CD4-positive, alpha-beta T cell treated with Interferon gamma for 1 hour (primary cell): ENCODE measurements at places on chromosomes 2 and 18.

DNA sequence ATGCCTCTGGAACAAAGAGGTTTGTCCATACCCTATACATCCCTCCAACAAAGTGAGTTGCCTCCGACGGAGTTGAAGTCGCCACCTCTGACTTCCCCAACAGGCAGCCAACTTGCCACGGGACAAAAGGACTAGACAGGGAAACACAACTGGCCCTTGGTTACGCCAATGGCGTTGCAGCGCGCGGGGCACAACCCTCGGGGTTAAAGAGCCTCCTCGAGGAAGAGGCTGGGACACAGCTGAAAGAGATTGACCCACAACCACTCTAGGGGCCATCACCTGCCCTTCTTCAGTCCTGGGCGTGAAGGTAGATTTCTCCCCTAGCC lies 545 bp downstream of the GTF3C2 start:
- DNase-seq: no peak

DNA sequence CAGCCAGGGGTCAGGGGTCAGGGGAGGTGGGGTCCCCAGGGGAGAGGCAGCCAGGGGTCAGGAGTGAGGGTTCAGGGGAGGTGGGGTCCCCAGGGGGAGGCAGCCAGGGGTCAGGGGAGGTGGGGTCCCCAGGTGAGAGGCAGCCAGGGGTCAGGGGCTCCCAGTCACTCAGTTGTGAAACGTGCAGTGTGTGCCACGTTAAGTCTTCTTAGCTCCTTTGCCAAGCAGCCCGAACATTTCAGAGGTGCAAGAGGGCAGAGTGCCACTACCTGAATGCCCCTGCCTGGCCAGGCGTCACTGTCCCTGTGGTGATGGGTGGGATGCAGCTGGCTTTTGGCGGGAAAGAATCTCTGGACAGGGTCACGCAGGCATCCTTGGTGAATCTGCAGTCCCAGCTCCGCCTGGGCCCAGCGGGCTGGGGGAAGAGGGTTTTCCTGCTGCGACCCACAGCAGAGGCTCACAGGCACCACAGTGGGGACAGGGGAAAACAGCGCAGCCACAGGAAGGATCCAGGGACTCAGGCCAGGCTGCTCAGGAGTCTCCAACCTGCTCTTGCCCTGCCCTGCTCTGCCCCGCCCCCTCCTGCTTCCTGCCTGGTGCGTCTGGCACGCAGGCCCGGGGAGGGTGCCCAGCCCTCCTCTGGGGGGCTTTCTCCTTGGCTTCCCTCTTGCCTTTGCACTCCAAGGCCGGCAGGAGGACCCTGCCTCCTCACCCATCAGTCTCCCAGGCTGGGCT lies 188.3 kb downstream of the TWIST2 start:
- no peak for DNase-seq

- no peak for DNase-seq
Measured at GRCh38 chr2:8993902-8994278, 9.6 kb downstream of the MBOAT2 start.

DNA sequence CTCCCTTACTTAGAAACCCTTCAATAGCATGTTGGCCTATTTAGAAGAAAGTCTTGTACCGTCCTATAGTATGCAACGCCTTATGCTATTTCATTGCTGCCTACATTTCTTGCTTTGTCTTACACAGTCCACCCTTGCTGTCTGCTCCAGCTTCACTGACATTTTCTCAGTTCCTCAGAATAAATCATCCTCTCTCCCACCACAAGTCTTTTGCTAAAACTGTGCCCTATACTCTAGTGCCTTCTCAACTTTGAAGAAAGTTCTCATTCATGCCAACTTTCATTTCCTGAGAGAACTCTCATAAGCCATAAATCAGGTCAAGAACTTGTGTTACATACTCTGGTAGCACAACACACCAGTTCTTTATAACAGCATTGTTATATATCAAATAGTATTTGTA lies 54.3 kb upstream of the COL3A1 start:
- no peak for DNase-seq

- DNase-seq: no peak
Measured at GRCh38 chr2:60880643-60881046, 729 bp upstream of the REL start.

DNA sequence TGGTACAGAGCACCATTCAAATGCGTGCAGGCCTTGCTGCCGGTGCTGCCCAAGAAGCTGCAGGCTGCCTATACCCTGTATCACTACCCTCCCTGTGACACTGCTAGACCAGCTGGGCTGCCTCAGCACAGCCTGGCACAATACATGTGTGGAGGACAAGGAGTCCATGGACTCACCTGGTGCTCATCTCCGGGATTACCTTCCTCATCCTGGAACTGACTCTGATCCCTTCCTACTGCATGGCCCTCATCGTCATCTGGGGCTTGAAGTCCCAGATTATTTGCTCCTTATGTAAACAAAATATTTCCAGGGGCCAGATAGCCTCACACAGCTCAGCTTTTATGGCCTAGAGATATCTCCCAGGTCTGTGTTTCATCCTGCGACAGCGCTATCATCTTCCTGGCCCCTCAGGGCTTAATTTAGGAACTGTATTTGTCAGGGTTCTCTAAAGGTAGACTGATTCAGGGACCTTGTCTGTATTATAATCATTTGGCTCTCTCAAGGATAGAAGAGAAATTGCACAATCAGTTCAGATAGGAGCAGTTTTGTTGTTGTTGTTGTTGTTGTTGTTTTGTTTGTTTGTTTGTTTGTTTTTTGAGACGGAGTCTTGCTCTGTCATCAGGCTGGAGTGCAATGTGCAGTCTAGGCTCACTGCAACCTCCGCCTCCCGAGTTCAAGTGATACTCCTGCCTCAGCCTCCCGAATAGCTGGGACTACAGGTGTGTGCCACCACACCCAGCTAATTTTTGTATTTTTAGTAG lies 42.9 kb downstream of the WDR75 start:
- DNase-seq: no peak

DNA sequence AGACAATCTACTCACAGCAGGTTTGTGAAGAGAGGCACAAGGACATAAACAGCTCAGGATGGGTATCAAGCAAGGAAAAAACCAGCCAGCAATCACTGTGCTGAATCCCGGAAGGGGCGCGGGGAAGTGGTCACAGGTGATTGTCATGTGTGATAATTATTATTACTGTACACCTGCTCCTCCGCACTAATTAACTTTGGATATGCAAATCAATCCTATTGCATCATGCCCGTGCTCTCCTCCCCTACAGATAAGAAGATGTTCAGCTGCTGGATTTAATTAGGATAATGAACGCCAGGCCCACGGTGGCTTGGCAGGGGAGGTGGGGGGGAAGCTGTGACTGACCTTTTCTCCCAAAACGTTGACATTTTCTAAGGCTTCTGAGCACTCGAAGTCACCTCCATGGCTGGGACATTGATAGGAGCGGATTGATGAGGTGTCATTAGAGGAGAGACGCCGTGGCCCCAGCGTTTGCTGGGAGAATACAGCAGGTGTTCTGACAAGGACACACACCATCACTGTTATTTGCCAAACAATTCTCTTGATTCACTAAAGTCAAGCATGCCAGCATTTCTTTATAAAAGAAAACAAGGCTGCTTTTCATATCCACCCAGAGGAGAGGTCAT lies 160.3 kb upstream of the VRK2 start:
- DNase-seq: no peak

DNA sequence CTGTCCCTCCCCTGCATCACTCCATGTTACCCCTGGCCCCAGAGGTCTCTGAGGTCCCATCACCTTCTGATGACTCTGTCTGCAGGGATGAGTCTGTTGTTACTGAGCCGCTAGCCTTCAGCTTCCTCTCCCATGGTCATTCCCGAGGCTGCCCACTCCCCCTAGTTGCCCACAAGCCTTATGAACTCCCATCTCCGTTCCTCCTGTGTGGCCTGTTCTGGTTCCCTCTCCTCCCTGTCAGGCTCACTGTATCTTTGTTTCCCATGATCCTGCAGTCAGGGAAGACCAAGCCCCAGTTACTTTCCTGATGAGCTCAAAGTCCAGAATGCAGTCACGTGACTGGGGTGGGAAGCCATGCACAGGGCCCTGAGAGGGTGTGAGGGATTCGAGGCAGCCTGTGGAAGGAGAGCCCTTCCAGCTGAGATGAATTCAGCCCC lies 39.5 kb downstream of the INPP4A start:
- no peak for DNase-seq

GRCh38 chr2:58512878-58513277 lies 271.8 kb upstream of the FANCL start:
- DNase-seq: no peak

- DNase-seq: no peak
Measured at GRCh38 chr2:215567504-215567903, 131.6 kb upstream of the FN1 start.

DNA sequence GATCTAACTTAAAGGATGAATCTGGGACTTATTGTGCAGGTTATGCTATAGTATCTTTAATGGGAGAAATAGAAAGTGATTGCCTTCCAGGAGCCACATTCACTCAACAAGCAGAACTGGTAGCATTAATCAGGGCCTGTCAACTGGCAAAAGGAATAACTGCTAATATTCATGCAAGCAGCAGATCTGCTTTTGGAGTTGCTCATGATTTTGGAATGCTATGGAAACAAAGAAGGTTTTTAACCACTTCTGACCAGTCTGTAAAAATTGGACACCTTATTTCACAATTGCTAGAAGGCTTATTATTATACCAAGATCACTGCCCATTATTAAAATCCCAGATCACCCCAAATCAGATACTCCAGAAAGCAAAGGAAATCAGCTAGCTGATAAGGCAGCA lies 200.4 kb downstream of the MREG start:
- no peak for DNase-seq

DNA sequence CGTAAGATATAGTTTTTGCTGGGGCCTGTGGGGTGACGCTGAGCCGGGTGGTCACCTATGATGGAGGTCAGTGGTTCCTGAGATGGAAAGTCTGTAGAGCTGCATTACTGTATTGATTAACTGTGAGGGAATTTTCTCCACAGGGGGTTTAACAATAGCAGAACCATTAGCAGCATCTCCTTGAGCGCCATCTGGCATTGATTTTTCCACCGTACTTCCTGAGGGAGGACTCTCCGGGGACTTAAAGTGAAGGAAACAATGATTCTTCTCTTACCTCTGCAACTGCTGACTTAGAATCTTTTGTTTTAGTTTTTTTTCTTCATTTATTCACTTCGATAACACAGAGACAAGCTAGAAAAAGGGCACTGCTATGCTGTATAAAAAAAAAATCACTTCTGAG lies 22.6 kb upstream of the RNF125 start:
- DNase-seq: no peak

DNA sequence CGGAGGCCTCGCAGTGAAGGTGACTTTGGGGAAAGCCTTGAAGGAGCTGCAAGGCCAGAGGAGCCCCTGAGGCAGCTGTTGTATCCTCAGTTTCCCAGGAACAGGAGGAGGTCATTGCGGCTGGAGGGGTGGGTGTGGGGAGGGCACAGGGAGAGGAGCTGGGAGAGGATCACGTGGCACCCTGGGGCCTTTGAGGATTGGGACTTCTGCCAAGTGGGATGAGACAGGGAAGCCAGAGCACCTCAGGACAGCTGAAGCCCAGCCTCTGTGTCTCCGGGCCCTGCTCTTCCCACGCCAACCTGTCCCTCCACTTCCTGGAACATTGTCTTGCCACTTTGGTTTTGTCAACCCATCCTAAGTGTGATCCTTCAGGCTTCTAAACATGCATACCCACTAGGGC lies 19.4 kb upstream of the RRM2 start:
- DNase-seq: no peak

DNA sequence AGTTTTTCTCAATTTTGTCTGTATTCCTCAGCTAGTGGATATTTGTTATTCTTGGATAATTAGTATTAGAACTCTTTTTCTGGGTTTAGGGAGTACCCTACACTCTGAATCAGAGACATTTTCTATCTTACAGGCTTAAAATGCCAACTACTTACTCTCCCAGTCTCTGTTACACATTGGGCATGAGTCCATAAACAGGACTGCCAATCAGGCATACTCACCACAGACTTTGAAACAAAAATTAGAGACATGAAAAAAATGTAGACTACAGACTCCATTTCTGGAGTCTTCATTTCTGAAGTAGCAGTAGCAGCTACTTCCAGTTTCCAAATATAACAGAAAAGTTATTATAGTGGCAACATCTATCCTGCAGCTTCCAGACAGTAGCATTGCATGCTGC lies 279.7 kb downstream of the MBD5 start:
- no peak for DNase-seq

DNA sequence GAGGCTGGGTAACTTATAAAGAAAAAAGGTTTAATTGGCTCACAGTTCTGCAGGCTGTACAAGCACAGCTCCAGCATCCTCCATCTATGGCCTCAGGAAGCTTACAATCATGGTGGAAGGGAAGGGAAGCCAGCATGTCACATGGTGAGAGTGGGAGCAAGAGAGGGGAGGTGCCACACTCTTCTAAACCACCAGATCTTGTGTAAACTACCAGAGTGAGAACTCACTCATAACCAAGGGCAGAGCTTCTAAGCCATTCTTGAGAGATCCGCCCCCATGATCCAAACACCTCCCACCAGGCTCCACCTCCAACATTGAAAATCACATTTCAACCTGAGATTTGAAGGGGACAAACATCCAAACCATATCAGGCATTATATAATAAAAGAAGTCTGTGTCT lies 121.6 kb upstream of the CDC42EP3 start:
- DNase-seq: no peak

GRCh38 chr18:43982582-43982981 lies 698.1 kb upstream of the SETBP1 start:
- DNase-seq: no peak

GRCh38 chr2:23231865-23232264 lies 153.1 kb upstream of the KLHL29 start:
- no peak for DNase-seq

- DNase-seq: no peak
Measured at GRCh38 chr18:41645589-41646360, 309.3 kb upstream of the PIK3C3 start.

DNA sequence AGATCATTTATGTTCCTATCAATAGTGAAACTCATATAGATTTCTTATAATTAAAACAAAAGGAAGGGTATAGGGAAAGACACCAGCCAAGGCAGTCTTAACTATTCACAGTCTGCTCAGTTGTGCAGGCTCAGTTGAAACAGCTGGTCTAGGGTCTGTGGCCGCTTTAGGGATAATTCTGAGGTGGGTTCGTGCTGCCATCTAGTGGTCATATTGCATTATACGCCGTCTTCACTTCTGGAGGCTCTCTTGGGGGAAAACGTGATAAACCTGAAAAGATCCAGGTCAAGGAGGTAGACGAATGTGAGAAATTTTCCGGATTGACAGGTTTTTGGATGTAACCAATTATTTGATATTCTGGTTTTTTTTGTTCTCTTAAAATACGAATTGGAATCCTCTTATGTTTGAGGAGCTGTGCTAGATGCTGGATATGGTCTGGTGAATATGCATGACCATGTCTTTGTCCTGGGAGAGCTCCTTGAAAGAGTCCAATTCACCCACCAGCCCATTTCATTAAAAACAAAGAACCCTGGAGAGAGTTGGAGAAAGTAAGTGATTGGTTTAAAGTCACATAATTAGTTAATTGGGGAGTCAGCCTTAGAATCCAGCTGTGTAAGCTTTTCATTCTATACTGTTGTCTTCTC lies 492.4 kb downstream of the PLCL1 start:
- peak; percentile 36 for DNase-seq

GRCh38 chr2:18522484-18523146 lies 37.8 kb downstream of the RDH14 start:
- DNase-seq: no peak

GRCh38 chr18:13477147-13477683 lies 249.1 kb downstream of the FAM210A start:
- DNase-seq: no peak

GRCh38 chr18:68436485-68436884 lies 278.4 kb downstream of the TMX3 start:
- DNase-seq: no peak

- DNase-seq: no peak
Measured at GRCh38 chr2:147442816-147443215, 402.0 kb upstream of the ACVR2A start.
